RKO (cell line): ENCODE measurements at places on chromosomes 7 and 10.

GRCh38 chr10:55631071-55631654 lies 729.9 kb downstream of the ZWINT start:
- DNase-seq: no peak

GRCh38 chr10:4851846-4852245 lies 25.8 kb downstream of the AKR1E2 start:
- DNase-seq: no peak

- DNase-seq: peak; percentile 20
Observed at GRCh38 chr10:25174461-25175230, at the start of gene GPR158. GPR158 (plus strand) TSS chr10:25175001; CDS start chr10:25175421, 420 bp downstream.

- DNase-seq: no peak
Observed at GRCh38 chr7:24442170-24442777, 131.0 kb upstream of the PALS2 start.

DNA sequence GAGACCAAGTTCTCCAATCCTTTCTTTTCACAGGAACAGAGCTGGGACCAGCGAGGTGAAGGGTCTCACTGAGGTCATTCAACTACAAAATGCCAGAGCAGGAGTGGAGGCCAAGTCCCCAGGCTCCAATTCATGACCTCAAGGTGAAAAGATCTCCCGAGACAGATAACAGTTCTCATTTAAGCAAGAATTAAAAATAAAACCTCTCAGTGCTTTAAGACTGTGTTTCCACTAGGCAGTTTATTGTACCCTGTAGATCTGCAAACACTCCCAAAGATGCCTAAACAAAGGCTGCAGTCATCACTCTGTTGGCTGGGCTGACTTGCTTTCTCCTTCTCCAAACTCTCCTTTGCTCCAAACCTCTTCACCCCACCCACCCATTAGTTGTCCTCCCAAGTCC lies 74.8 kb upstream of the CXCL12 start:
- DNase-seq: no peak

- DNase-seq: no peak
Observed at GRCh38 chr7:2393706-2394105, 9.7 kb upstream of the CHST12 start.

- DNase-seq: no peak
Observed at GRCh38 chr7:138750901-138751464, 46.8 kb upstream of the TMEM213 start.

GRCh38 chr10:78199759-78200158 lies 166.1 kb downstream of the RPS24 start:
- DNase-seq: no peak

- DNase-seq: no peak
Observed at GRCh38 chr7:17140406-17140805, 158.0 kb upstream of the AHR start.

DNA sequence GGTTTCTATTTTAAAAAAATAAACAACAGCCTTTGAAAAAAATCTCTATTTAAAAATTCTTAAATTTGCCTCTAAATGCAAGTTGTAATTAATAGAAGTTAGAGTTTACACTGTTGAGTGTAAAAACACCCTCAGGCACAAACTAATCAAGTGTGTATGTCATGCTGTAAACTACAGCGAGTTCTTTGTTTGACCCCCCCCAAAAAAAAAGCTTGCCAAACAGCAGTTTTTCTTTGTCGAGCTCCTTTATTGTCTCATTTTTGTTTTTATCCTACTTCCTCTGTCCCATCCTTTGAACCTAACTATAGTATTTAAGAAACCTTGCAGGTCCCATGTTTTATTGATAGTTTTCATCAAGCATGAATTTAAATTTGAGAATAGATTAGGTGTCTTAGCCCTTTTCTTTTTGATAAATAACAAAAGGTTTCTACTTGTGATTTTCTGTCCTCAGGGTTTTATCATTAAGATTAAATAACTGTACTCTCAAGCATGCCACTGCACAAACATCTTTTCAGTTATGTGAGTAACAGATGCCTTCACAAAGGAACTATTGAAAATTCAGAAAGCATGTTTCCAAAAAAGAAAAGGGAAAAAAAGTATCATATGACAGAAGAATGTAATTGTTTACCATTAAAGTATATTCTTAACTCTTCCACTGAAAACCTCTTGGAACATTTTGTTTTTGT lies 176.0 kb downstream of the ARID5B start:
- no peak for DNase-seq

DNA sequence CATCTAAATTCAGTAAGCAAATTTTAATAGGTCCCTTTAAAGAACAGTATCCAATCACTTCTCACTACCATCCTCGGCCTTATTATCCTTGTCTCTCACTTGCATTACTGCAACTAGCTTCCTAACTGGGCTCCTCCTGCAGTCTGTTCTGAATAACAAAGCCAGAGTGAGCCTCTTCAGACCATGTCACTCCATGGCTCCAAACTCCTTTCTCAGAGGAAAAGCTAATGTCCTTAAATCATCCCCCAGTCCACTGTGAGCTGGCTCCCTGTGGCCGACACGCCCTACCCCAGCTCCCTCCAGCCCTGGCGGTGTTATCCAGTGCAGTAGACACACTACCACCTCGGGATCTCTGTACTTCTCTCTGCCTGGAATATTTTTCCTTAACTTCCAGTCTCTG lies 80.0 kb downstream of the EPC1 start:
- DNase-seq: no peak

DNA sequence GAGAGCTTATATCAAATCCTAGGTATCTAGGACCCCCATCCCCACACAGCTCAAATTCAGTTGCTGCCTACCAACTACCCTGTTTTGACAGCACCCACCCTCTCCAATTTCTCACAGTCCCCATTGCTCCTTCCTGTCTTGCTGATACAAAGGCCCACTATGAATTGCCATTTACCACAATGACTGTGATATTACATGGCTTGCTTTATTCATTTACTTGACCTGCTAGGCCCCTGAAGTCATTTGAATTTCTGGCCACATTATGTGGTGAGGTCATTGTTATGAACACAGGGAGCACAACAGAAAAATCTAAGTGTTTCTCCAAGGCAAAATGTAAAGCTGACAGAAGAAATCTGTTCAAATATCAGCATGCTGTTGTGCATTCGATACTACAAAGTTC lies 101.4 kb downstream of the PPP1R17 start:
- DNase-seq: no peak

- no peak for DNase-seq
Observed at GRCh38 chr7:154744861-154745258, 258.1 kb downstream of the PAXIP1 start.

DNA sequence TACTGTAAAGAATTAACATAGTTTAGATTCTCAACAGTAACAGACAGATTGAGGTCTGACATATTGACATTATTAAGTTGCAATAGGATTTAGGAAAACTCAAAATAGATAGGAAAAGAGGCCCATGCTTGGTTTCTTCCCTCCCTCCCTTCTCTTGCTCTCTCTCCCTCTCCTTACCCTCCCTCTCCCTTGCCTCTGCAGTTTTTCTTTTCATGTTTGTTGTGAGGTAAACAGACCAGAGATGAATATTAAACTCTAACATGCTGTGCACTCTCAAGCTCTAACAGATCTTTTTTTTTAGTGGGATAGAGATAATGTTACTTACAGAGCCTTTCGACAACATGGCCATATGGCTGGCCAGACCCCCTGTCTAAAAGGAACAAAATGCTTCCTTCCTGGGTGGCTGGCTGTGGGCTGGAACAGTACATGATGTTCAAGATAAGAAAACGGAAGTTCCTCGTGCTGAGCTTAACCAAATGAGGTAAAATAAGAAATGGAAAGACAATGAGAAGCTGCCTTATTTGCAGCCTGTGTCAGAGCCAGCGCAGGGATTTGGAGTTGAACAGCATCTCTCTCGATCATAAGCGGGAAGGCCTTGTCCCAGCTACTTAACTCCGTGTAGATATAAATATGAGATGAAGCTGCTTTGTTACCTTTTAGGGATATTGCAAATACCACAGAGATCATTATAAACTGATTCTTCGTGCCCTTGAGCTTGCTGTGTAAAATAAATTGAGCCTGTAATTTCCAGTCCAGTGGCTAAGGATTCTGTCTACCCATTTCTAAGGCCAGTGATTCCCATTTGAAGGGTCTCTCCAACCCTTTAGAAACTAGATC lies 391.9 kb upstream of the NPVF start:
- DNase-seq: no peak

GRCh38 chr7:90749774-90750173 lies 153.7 kb downstream of the CDK14 start:
- DNase-seq: peak; percentile 58

DNA sequence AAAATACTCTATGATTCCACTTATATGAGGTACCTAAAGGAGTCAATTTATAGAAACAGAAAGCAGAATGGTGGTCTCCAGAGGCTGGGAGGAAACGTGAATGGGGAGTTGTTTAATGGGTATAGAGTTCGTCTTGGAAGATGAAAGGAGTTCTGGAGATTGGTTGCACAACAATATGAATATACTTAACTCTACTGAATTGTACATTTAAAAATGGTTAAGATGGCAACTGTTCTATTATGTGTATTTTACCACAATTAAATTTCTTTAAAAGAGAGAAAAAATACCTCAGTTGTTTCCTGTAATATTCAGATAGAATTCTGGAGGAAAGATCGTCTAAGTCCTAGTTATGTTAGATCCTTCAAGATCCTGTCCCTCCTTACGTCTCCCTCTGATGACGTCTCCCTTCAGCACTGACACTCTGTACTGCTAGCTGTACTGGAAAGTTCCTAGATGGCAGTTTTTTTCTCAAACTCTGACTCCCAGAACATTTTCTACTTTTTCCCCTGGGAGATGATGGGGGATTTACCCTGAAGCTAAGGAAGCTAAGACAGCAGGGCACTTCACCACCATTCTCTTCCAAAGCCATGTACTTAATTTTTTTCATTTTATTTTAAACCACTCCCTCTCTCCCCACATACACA lies 53.2 kb upstream of the CAV2 start:
- no peak for DNase-seq

DNA sequence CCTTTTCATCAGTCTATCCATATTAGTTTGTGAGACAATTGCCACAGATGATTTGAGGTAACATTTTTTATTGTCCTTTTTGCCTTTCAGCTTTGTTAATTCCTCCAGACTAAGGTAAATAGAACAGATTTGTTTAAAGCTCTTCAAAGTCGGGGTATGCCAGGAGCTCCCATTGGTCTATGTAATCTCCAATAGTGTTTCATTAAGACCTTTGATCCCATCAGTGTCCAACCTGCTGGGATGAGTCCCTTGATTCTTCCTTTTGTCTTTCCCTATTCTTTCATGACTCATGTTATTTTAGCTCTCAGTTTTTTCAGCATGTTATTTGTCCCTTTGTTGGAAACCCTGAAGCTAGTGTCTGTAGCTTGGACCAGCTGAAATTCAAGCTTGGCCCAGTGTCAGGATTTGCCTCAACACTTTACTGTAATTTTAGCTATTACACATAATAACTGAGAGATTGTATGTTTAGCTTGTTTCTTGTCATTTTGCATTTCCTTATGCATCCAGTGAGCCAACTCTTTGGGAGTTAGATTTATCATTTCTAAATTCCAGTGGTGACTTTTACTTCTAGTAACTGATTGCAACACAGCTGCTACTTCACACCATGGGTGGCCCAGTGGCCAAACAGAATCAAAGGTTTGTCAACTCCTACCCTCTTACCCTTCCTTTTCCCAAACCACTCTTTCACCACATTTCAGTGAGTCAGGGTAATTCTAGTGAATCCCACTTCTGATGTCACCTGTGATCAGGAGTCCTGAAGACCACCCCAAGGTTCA lies 15.3 kb downstream of the AGBL3 start:
- DNase-seq: no peak

GRCh38 chr10:24493165-24493564 lies 230.5 kb downstream of the ARHGAP21 start:
- no peak for DNase-seq

GRCh38 chr10:4868357-4868657 lies 42.3 kb downstream of the AKR1E2 start:
- no peak for DNase-seq

- DNase-seq: no peak
Observed at GRCh38 chr7:18663321-18663720, 167.8 kb downstream of the HDAC9 start.

- peak; percentile 76 for DNase-seq
Observed at GRCh38 chr7:76262683-76263402, 39.6 kb upstream of the HSPB1 start.

DNA sequence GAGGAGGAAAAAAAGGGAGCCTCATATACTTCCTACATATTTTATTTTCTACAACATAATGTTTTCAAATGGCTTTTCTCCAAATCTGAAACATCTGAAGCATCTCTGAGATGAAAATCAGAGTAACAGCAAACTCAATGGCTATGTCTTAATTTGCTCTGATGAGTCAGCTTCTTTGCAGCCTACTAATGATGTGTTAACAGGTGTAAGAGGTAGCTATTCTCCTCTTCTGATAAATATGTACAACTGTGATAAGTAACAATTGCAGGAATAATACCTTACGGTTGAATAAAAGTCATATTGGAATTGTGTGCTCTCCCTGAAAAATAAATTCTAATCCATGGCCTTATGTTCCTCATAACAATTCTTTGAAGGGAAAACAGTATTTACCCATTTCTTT lies 45.2 kb downstream of the GNAT3 start:
- no peak for DNase-seq
